Amygdala (tissue), 56 donors: ENCODE measurements at places on chromosomes 1 and 21.
A peak's percentile ranks its signal among the peaks of the same experiment; 100 is the strongest.

DNA sequence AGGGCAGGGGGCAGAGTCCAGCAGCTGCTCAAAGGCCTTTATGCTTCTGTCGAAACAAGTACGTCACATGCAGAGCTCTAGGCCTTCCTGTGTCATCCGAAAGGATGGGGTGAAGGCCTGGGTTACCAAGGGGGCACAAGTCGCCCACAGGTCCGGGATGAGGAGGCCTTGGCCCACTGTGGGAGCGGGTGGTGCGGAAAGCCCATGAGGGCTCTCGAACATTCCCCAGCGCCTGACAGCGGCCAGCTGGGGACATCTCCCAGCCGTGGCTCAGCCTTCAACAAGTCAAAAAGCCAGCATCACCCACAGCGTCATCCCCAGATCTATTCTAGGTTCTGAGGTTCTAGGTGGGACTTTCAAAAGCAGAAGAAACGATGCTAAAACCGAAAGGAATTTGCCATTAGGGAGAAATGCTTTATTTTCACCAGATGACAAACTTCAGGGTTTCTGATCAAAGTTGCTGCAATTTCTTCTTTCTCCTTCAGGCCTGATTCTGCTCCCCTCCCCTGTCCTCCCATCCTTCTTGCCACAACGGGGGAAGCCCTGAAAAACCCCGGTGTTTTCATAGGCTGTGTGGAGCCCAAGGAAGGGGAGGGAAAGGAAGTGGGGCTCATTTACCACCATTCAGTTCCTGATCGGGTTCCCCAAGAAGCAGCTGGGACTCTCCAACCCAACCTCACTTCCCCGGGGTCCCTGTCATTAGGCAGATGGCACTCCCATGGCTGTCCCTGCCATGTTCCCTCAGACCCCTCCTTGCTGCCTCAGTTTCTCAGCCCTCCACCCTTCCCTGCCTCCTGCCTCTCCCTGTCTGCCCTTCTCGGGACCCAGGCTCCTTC is 17.6 kb downstream of the GPR137B start:
- no peak for DNase-seq

DNA sequence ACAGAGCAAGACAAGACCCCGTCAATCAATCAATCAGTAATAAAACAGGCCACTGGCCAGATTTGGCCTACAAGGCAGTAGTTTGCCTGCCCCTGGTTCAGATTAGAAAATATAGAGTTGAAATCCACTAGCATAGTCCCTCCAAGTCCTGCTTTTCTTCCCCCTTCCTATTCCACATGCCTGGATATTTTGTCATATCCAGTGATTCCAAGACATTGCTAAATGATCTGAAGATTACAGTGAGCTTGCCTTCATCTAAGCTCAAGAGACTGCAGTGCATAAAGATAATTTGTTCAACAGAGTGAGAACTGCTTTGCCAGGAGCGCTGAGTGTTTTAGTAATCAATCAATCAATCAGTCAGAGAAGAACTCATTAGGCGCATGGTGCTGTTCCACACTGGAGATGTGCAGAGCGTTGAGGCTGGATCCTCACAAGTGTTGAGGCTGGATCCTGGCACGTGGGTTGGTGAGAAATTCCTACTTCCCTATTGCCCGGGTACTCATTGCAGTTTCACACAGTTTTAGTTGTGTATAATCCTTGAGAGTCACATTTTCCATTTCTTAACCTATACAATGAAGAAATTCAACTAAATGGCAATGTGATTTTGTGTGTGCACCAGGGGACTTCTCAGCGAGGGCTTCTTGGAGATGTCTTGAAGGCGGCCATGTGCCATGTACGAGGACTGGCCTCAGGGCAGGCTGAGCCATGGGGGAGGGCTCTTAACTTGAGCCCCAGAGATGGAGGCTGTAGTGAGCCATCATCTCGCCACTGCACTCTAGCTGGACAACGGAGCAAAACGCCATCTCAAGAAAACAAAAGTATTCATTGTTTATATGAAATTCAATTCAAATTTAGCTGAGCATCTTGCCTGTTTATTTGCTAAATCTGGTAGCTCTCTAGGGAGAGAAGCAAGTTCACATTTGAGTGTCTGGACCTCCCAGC is 76.3 kb downstream of the TOMM20 start:
- no peak for DNase-seq

- no peak for DNase-seq
Observed at GRCh38 chr21:42395302-42395701, 550 bp downstream of the TMPRSS3 start.

- no peak for DNase-seq
Observed at GRCh38 chr1:38088791-38089190, 42.2 kb upstream of the POU3F1 start.

GRCh38 chr1:99180915-99181314 is 83.4 kb upstream of the PLPPR4 start:
- DNase-seq, result no peak

GRCh38 chr1:218865591-218865990 is 308.1 kb upstream of the LYPLAL1 start:
- DNase-seq, result no peak

- DNase-seq, result peak; percentile 24
Observed at GRCh38 chr1:156486421-156487344, 13.9 kb downstream of the MEF2D start.

DNA sequence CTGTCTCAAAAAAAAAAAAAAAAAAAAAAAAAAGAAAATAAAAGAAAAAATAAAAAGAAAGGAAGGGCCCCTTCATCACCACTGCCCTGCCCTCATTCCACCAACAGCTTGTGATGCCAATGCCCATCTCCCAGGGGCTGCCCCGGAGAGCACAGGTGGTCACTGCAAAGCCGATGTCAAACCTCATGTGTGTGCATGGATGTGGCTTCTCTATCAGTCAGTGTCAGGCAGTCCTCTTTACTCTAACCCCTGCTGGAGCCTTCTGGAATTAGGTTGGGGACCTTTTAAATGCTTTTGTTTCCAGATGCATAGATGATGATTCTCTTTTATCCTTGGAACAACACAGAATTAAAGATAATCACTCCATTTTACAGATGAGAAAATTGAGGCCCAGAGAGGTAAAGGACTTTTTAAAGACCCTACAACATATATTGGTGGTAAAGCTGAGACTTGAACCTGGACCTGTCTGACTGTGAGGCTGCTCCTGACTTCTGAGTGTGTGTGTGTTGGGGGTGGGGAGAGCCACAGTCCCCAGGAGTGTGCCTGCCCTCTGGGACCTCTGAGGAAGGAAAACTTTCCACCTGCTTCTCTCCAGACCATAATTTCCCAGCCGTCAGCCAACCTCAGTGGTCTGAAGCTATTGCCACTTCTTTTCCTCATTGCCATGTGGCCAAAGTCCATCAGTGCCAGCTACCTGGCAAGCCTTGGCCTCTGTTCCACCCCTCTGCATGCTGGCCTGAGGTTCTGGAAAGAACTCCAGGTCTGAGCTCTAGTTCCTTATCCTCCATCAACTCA is 3.0 kb upstream of the TMEM54 start:
- DNase-seq, result no peak

DNA sequence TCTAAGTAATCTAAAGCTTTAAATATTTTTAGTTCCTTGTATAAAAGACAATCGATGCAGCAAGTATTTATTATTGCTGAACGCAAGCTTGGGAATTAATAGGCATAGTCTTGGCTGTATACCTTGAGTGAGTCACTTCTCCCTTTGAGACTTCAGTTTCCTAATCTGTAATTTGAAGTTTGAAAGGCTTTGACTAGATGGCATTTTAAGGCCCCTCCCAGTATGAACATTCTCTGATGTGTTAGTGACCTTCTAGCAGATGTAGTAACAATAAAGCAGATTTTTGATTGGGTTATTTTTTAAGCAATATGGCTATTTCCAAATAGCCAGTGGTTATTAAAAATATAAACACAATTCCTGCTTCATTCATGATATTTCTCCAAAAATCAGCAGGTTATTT is 58.2 kb downstream of the DUSP10 start:
- DNase-seq, result no peak

GRCh38 chr1:43227143-43227764 is 42.5 kb upstream of the TMEM125 start:
- DNase-seq, result peak; percentile 83
